ENCODE measurements at places on chromosomes 2 and 18. TPM values are rescaled to one million over a fixed set of nuclear protein-coding genes. Genes with fewer than 3 reads are reported as not detected.

DNA sequence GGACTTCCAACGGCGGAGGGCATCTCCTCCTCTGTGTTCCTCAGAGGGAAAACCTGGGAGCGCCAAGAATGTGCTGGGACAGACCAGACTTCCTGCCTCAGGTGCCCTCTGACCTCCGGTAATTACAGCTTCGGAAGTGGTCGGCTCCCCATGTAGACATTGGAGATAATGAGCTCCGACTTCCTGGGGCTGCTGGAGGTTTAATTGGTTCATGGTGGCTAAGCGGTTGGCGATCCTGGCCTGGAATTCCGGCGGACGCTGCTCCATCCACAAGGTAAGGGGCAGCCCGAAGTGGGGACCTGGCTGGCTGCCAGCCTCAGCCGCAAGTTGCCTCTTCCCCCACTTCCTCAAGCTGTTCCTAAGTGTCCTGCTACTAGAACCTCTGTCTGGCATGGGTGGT lies 83.2 kb upstream of the EPC2 start:
- no peak overlapping the region for H3K27ac ChIP-seq
- peaks cover 13% of the 10 kb centered on the region for H3K4me1 ChIP-seq
- peak; percentile 35 for DNase-seq
- H3K36me3 ChIP-seq, result no peaks in the 10 kb centered on the region
- H3K27me3 ChIP-seq, result no peaks in the 10 kb centered on the region

The CD8B2 gene
- total RNA-seq, result not detected

GRCh38 chr2:27991146-27991545 lies 100.6 kb downstream of the BABAM2 start:
- H3K4me1 ChIP-seq, result peaks cover 24% of the 10 kb centered on the region
- H3K4me3 ChIP-seq, result no peak overlapping the region
- peaks cover 3% of the 10 kb centered on the region for H3K36me3 ChIP-seq
- no peak overlapping the region for H3K27ac ChIP-seq
- DNase-seq, result no peak

The CRYGC gene
- total RNA-seq, result not detected

DNA sequence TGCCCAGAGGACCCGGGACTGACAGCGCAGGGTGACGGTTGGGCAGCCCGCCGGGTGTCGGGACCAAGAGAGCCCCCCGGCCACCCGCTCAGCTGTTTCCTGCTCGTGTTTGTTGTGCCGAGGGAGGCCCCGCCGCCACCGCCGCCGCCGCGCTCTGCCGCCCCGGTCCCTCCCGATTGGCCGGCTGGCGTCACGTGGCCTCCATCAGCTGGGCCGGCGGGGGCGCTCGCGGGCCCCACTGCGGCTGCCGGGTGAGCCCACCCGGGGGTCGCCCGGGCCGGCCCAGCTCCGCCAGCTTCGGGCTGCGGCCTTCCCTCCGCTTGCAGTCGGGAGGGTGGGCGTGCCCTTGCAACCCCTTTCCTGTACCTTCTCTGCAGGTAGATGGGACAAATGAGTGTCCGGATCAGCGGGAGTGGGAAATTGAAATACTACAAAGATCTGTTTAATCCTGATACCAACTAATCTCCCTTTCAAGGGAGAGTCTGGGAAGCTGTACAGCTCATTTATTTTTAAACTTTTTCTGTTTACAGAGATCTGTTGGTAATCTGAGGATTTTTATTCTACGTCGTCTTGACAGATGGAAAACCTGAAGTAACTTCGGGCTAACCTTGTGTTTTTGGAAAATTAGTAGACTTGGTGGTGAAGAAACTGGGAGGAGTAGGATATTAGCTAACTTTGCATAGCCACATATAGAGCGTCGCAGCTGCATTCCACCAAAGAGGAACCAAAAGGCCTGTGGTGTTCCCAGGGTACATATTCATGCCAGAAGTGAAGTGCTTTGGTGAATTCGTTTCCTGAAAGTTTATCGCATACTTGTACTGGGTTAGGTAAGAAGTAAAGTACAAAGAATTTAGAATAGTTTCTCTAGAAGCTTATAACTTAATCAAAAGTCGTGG lies 1.2 kb downstream of the YPEL5 start:
- H3K4me1 ChIP-seq, result peaks cover 19% of the 10 kb centered on the region
- DNase-seq, result peak; percentile 81
- no peaks in the 10 kb centered on the region for H3K27me3 ChIP-seq
- peaks cover 15% of the 10 kb centered on the region for H3K36me3 ChIP-seq
- H3K27ac ChIP-seq, result peak overlapping the region; percentile 100

The SERPINB4 gene
- 0.34 TPM for total RNA-seq

The ANKRD23 gene
- 6.9 TPM for total RNA-seq

- no peaks in the 10 kb centered on the region for H3K27me3 ChIP-seq
- H3K27ac ChIP-seq, result no peak overlapping the region
- no peaks in the 10 kb centered on the region for H3K36me3 ChIP-seq
- no peaks in the 10 kb centered on the region for H3K4me1 ChIP-seq
Observed at GRCh38 chr18:78165525-78165924, 814.1 kb upstream of the SALL3 start.

GRCh38 chr2:47323009-47323821 lies 79.7 kb upstream of the MSH2 start:
- DNase-seq, result peak; percentile 81
- no peak overlapping the region for H3K27ac ChIP-seq
- no peak overlapping the region for H3K4me3 ChIP-seq
- H3K27me3 ChIP-seq, result no peaks in the 10 kb centered on the region
- peaks cover 4% of the 10 kb centered on the region for H3K4me1 ChIP-seq

The SPATA3 gene
- total RNA-seq, result not detected

The RUFY4 gene
- 0.15 TPM for total RNA-seq

GRCh38 chr2:157789933-157790511 lies 86.1 kb downstream of the ACVR1 start:
- H3K36me3 ChIP-seq, result no peaks in the 10 kb centered on the region
- H3K27ac ChIP-seq, result no peak overlapping the region
- H3K4me3 ChIP-seq, result no peak overlapping the region
- peaks cover 17% of the 10 kb centered on the region for H3K4me1 ChIP-seq

GRCh38 chr2:38778687-38779082 lies 675 bp downstream of the GEMIN6 start:
- peak overlapping the region; percentile 85 for H3K27ac ChIP-seq
- DNase-seq, result no peak
- H3K4me1 ChIP-seq, result no peaks in the 10 kb centered on the region
- H3K27me3 ChIP-seq, result no peaks in the 10 kb centered on the region

DNA sequence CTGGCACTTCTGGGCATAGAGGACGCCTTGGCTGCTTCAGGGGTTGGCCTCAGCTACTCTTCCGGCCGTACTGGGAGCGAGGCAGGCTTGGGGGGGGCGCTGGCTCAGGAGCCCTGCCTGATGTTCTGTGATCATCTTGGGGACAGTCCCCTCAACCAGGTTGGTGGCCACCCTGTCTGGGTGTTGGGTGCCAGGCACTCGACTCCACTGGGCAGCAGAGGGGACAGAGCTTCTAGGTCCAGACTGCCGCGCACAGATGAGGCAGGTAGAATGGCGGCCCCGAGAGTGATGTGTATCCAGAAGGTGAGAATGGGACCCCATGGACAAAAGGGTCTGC lies 84.9 kb downstream of the ASB1 start:
- no peaks in the 10 kb centered on the region for H3K36me3 ChIP-seq
- H3K4me3 ChIP-seq, result no peak overlapping the region
- no peak for DNase-seq
- H3K27ac ChIP-seq, result no peak overlapping the region
- H3K27me3 ChIP-seq, result no peaks in the 10 kb centered on the region
- peaks cover 5% of the 10 kb centered on the region for H3K4me1 ChIP-seq

Data from lung (tissue), 17 donors.